ENCODE measurements at places on chromosomes 7 and 10.

- DNase-seq = no peak
Measured at GRCh38 chr10:79397575-79398303, 47.7 kb downstream of the ZCCHC24 start.

GRCh38 chr7:127581716-127582115 lies 3.7 kb downstream of the GCC1 start:
- DNase-seq = no peak

DNA sequence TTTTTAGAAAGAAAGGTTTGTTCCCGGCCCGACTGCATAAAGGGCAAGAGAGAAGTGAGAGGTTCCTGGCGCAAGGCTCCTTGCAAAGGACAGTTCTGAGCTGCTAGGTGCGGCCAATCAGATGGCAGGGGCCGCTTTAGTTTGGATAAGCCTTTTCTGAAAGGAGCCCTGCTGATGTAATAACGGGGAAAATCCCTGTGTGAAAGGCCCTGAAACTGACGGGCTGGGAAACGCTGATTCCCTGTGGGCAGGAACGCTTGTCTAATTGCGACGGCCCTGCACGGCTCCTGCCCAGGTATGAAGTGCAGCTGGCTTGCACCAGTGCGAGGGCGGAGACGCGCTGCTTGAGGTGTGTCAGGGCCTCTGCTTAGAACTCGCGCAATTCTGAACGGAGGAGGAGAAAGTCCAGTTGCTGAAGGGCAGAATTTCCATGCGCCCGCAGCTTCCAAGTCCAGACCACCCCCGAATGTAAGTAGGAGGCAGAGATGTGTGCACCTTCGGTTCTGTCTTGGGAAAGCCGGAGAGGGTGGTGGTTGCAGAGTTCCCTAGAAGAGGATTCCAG lies 30.5 kb downstream of the TACC2 start:
- no peak for DNase-seq

DNA sequence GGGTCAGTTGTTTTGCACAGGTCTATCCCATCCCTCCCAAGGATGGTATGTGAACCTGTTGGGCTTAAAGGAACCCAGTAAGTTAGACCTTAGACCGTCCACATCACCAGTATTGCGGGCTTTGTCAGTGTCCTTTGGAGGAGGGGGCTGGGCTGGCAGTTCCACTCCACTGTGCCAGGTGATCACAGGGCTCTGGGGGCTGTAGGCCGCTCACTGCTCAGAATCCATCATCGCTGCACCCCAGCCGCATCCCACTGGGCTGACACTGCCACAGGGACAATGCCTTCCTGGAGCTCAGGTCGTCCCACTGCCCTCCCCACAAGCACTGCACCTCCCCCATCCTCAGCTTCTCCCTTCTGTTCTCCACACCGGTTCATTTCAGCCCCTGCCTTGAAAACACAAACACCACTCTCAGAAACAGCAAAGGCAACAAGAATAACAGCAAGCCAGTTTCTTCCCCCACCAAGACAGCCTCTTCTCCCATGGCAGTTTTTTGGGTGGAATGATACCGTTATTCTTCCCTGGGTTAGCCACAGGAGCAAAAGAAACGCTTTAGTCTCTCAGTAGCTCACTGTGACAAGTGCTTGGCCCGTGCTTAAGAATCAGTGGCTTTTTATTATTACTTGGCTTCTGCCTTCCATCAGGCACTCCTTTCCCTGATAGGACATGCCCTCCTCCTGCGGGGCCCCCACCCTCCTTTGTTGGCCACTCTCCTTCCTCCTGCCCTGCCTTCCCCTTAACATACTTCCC lies 111.2 kb downstream of the GRK5 start:
- no peak for DNase-seq

GRCh38 chr10:16909961-16910792 lies 93.0 kb upstream of the RSU1 start:
- DNase-seq = no peak

DNA sequence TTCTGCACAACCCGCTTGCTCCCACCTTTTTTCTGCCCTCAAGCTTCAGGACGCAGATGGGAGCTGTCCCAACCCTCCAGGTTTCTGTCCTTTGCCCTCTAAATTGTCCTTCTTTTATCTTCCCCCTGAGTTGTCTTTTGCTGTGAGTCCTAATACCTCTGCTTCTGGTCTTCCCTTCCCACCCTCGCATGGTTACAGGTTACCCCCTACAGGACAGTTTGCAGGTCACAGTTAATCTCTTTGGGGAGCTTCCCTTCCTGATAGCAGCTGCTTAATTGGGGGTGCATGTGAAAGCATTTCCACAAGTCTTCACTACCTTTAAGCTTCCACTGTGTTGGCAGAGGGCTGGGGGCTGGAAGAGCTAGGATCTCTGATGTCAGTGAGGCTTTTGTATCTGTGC lies 121.5 kb upstream of the CXCL12 start:
- DNase-seq = no peak

DNA sequence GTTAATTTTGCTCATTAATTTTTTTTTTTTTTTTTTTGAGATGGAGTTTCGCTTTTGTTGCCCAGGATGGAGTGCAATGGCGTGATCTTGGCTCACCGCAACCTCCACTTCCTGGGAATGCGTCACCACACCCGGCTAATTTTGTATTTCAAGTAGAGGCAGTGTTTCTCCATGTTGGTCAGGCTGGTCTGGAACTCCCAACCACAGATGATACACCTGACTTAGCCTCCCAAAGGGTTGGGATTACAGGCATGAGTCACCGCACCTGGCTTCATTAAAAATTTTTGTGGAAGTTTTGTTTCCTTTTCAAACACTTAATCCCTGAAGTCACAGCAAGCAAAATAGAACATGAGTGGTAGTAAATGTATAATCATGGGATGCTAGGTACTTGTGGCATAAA lies 857.2 kb upstream of the PHF14 start:
- DNase-seq = no peak

GRCh38 chr10:99330347-99330924 lies 1.3 kb downstream of the CNNM1 start:
- DNase-seq = no peak

GRCh38 chr7:50685135-50686065 lies 97.3 kb downstream of the GRB10 start:
- DNase-seq = no peak

DNA sequence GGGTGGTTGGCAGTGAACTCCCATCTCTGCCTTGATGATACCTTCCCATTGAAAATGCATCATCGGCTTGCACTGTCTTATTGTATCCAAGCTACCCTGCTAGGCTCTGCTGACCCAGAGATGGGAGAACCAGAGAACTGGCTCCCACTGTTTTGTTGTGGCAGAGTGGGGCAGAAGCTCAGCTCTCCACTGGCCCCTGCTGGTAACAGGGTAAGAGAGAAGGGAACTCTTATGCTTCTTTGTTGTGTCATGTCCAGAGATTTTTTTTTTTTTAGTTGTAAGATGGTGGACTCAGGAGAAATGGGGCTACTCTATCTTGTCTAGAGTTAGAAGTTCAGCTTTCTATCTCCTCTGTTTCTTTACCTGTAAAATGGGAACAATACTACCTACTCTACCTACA lies 100.5 kb upstream of the SDK1 start:
- peak; percentile 30 for DNase-seq

DNA sequence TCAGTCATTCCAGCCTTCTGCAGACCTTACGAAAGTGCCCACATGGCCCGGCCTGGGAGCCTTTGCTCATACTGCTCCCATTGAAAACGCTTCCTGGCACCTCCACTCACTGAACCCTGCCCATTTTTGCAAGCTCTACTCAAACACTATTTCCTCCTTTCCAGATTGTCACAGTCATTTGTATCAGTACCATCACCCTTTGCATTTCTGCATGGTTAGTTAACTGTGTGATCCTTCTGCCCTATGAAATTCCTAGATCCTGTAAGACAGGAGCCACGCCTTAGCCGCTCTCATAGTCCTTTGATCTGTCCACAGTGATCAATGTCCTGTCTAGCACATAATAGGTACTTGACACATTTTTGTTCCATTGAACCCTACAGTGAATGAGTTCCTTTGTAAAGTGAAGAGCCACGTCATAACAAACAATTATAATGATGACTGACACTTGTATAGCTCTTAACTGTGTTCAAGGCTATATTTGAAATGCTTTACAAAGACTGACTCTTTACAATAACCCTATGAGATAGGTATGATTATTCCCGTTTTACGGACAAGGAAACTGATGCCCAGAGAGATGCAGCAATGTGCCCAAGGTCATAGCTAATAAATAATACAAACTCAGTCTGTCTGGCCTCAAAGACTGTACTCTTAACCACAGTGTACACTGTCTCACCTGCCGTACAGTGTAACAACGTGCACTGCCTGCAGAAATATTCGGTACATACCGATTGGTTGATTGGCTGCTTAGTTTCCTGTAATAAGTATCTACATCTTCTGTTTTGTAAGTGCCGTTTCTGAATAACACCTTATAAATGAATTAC lies 16.6 kb upstream of the ITIH2 start:
- DNase-seq = no peak

DNA sequence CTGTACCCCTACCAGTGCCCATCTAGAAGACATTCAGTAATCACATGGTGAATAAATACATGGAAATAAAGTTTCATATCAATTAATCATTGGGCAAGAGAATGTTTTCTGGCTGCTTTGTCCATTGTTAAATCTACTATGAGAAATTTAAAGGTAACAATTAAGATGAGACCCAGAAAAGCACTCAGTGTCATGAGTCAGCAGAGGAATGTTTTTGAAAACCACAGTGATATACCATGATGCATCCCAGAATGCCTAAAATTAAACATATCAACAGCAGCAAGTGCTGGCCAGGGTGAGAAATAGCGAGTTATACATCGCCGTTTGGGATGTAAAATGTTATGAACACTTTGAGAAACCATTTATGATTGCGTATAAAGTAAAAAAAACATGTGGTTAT lies 825.3 kb upstream of the C7orf33 start:
- no peak for DNase-seq

DNA sequence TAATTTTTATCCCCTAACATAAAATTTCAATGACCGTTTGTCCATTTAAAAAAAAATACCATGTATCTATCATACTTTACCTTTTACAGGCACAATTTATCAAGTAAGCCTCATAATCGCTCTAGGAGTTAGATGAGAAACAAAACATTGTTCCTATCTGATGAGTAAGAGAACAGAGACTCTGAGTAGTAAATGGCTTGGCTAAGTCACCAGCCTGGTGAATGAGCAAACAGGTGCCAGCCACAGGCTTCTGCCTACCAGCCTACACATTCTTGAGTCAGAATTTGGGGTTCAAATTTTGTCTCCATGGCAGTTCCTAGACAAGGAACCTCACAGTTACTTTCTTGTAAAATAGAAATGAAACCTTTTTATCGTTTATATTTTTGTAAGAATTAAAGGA lies 235.4 kb downstream of the HGF start:
- no peak for DNase-seq

GRCh38 chr7:46450886-46451285 lies 529.8 kb upstream of the IGFBP3 start:
- no peak for DNase-seq

GRCh38 chr10:92573091-92573797 lies 649 bp downstream of the IDE start:
- DNase-seq = no peak

DNA sequence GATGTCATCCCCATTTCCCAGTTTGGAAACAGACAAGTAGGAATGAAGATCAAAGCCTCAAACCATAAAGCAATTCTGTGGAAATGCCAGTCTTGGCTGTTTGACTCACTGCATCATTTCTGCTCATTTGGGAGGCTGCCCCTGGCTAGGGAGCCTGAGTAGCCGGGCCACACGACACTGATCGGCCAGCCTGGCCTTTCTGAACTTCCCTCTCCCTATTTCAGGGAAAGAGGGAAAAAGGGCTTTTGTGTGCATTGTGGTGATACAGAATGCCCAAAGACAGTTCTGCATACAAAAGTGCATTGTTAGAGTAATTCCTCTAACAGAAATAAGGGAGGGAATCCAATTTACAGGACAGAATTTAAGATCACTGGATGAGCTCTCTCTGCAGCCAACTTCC lies 41.7 kb upstream of the OPALIN start:
- DNase-seq = no peak

DNA sequence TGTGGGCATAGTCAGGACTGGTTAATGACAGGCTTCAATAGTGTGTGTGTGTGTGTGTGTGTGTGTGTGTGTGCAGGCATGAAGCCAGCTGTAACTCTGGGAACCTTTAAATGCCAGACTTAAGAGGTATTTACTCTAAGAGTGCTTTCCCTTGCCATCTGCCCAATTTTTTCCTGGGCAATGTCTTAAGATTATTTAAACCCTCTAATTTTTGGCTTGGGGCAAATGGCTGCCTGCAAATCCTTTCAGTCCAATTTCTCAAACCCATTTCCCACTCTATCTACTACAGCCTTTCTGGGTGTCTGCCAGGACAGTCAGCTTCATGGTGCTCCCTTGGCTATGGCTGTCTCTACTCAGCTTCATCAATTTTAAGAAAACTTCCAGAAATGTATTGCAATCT lies 62.6 kb upstream of the C1GALT1 start:
- no peak for DNase-seq

GRCh38 chr7:54559401-54559800 lies 17.2 kb downstream of the VSTM2A start:
- DNase-seq = no peak

DNA sequence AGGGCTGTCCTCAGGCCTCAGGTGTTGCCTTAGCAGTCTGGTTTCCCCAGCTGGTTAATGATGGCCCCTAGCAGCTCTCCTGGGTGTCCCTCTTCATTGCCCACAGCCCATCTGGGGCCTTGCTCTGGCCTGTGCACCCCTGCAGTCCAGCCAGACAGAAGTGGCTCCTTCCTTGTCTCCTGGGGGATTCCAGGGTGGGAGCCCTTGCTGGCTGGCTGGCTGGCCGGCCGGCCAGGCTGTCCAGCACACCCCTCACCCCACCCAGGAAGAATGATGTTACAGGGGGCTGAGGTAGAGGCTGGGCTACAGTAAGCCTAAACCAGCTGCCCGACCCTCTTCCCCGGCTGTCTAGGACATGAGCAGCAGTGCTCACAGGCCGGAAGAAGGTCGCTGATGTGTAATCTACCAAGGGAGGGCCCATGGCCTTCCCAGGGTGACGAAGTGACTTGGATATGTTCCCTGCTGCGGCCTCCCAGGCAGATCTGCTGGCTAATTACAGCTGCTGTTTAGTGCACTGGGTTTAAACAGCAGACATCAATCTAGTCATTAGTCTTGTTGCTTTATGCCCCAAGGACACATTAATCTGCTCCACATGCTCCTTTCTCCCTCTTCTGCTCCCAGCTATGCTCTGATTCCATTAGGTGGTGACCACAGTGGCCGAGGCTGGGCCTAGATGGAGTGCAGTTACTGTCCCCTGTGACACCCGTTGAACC lies 53.8 kb upstream of the LRRC4 start:
- DNase-seq = no peak

- no peak for DNase-seq
Measured at GRCh38 chr10:79052291-79053080, 16.3 kb upstream of the ZMIZ1 start.

GRCh38 chr7:69448071-69448470 lies 150.2 kb upstream of the AUTS2 start:
- DNase-seq = no peak

- no peak for DNase-seq
Measured at GRCh38 chr7:158311791-158312190, 275.8 kb downstream of the PTPRN2 start.

GRCh38 chr7:92769394-92769699 lies 67.0 kb downstream of the CDK6 start:
- DNase-seq = no peak
